Right atrium auricular region (tissue), 2 donors: ENCODE measurements at places on chromosomes 4 and X.

DNA sequence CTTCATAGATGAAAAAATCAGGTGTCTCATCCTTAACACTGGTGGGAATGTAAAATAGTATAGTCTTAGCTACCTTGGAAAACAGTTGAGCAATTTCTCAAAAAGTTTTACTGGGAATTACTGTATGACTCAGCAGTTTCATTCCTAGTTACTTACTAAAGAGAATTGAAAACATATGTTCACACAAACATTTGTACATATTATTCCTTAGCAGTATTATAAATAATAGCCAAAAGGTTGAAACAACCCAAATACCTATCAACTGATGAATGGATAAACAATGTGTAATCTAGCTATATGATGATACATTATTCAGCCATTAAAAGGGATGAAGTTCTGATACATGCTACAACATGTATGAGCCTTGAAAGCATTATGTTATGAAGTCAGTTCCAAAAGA, 41.7 kb downstream of the RBM46 start:
- DNase-seq = no peak

- DNase-seq = peak; percentile 74
Observed at GRCh38 chrX:21940356-21940829, at the start of gene SMS. Gene SMS, plus strand, starts transcription at chrX:21940709. Its CDS starts 116 bp downstream, at chrX:21940825.

DNA sequence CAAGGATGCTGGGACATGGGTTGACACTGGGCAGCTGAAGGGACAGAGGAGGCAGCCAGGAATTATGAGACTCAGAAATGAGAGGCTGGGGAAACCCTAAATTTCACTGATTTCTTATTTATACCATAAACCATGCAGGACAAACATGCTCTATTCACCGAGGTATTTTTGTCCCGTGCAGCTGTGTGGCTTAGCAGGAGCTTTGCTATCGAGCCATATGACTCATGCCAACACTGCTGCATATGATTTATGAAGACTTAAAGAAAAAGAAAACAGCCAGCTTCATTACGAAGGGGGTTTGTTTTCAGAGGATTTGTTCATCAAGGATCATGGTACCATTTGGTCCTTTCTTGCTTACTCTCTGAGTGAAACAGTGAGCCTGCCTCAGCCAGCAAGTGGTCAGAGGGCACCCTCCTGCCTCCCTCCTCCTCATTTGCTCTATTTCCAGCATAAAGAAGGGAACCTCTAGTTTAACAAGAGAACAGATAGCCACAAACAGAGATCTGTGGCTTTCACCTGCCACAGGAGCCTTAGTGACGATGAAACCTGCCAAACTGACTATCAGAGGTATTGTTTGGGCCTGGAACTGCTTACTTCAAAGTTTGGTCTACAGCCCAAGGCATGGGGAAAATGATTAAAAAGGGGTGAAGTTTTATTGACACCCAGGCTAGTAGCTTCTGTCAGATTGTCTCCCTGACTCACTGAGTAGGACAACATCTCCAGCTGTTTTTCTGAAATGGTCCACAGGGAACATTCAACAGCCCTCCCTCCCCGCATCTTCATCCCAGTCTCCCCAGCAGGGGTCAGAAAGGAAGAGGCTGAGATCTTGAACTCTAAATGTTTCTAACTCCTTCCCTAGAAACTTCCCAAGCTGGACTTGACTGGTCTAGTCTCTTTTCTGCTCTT, 80.1 kb upstream of the MAML3 start:
- DNase-seq = no peak

DNA sequence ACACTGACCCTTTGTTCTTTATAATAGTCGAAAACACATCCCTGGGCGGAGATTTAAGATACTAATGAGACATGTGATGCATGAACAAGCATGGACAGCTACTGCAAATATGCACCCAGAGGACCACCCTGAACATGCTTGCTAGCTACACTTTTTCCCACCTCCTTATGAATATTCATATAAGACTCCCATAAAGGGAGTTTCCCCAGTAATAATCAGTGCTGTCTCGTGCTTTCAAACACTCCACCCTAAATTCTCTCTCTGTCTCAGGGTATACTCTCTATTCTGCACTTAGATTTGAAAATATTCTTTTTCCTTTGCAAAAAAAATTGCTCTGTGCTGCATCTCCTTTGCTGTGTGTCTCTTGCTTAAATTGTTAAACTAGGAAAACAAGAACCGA, 64.4 kb upstream of the CT45A1 start:
- DNase-seq = no peak

DNA sequence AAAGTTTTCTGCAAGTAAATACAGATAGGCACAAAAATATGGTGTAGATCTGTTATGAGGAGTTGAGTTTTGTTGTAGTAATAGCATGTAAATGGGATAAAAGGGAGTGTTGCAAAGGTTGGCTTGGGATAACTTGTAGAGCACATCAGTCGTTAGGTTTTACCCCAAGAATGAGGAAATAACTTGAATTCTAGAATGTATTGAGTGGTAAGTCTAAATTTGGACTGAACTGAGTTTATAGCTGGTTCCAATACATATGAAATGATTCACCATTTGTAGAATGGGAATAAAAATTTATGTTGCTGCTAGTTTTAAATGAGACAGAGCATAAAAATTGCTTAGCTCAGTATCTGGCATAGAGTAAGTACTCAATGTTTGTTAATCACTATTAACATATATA, 719.2 kb downstream of the FSTL5 start:
- DNase-seq = no peak

GRCh38 chr4:112073181-112073580, 72.1 kb upstream of the FAM241A start:
- DNase-seq = no peak
